ENCODE measurements at places on chromosomes 7 and 10.

DNA sequence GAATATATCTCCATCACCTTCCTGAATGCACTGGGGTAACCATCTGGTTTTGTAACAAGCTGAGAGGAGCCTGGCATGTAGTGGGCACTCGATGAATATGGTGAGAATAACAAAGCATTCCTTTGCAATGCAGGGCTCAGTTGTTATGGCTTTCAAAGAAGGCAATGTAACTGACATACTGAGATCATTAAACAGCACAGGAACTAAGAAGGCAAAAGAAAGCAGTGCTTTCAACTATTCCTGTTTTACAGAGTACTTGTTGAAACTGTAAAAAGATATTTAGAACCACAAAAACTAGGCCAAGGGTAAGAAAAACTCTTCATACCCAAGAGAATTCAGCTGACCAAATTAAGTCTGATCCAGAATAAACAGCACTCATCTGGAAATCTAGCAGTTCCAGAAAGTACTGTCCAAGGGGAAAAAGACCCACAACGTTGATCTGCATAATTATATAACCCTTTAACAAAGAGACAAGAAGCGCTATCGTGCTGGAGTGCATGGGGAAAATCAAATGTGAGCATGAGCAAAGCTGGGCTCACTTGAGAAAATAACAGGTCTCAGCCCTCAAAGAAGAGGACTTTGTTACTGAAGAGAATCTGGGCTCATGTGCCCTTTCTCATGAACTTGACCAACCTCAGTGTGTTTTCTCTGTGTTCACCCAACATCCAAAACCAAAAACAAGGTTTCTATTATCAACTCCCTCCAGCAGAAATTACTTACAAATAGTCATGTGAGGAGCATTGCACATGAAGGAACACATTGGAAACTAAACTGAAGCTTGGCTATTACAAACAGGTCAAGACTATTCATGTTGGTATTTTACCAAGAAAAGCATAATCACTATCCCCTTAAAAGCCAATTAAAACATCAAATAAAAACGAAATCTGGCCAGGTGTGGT is 116.2 kb downstream of the AVL9 start:
- no peak for DNase-seq

- DNase-seq: no peak
These were observed 173.4 kb downstream of the LRRN3 start for GRCh38 chr7:111264111-111264868.

- no peak for DNase-seq
These were observed 15.6 kb downstream of the CALCR start for GRCh38 chr7:93558705-93559614.

DNA sequence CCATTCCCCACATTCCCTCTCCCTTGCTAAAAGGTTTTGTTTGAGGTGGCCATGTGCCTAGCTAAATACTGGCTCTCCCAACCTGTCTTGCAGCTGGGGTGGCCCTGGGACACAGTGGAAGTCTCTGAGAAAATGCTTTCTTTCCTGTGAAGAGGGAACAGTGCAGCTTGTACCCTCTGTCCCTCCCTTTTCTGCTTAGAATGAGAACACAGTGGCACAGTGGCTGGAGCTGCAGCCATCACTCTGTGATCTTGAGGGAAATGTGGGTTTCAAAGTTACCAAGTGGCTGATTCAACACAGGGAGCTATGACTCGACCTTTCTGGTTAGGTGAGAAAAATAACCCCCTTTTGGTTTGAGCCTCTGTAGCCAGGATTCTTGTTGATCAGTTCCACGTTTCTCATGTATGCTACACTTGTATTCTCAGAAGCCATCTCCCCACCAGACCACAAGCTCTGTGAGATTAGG is 62.7 kb upstream of the CARD11 start:
- no peak for DNase-seq

DNA sequence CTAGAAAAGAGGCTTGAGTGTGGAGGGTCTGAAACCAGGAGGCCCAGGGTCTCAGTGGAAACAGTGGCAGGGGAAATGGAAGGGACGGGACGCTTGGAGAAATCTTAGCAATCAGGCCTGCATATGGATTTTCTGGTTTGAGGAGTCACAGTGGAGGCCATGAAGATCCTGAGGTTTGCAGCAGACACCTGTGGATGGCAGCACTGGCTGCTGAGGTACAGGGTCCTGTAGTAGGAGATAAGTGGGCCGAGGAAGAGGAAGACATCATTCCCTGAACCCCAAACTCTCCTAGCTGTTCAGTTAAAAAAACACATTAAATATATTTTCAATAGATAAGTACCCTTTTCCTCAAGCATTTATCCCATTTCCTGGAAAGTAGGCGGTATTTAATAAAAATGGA is 208.8 kb upstream of the IGFBP3 start:
- DNase-seq: no peak

GRCh38 chr7:113480537-113480936 is 362.2 kb upstream of the SMIM30 start:
- no peak for DNase-seq

GRCh38 chr10:11643039-11643438 is 31.6 kb upstream of the USP6NL start:
- DNase-seq: no peak

Data from liver (tissue), 10 donors.